ENCODE measurements at places on chromosomes 1 and 21.

GRCh38 chr1:55317673-55318072, 102.5 kb upstream of the USP24 start:
- DNase-seq = no peak

- DNase-seq = no peak
Measured at GRCh38 chr1:159598196-159598595, 10.6 kb downstream of the APCS start.

GRCh38 chr1:113266788-113267187, 123.5 kb upstream of the MAGI3 start:
- no peak for DNase-seq

DNA sequence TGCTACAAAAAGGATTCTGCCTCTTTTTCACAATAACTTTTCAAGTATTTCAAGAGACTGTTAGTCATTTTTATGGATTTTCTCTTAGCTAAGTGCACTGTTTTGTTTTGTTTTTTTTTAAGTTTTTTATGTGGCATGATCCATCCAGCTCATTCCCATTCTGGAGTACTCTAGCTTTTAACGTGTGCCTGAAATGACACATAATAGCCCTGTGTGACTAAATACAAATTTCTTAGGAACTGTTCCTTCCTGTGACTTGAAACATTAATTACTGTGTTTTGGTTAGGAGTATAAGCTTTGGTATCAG, 143.9 kb downstream of the HS2ST1 start:
- no peak for DNase-seq

DNA sequence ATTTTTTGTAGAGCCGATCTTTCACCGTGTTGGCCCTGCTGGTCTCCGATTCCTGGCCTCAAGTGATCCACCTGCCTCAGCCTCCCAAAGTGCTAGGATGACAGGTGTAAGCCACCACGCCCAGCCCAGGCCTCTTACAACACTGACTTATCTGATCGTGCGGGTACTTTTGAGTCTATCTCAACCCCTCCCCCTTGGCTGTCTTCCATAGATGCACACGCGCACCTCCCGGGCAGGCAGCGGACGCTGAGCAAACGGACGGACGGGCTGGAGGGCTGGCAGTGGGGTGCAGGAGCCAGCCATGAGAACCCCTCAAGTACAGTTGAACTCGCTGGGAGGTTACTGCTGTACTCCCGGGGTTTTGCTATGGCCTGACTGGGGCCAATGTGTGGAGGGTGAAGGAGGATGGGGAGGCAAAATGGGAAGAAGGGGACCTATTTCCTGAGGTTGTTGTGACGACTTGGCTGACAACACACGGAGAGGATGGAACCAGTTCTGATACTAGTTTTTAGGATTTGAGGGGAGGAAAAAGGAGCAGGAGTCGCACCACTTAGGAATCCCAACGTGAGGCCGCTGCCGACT, 959 bp downstream of the CD58 start:
- DNase-seq = peak; percentile 27

DNA sequence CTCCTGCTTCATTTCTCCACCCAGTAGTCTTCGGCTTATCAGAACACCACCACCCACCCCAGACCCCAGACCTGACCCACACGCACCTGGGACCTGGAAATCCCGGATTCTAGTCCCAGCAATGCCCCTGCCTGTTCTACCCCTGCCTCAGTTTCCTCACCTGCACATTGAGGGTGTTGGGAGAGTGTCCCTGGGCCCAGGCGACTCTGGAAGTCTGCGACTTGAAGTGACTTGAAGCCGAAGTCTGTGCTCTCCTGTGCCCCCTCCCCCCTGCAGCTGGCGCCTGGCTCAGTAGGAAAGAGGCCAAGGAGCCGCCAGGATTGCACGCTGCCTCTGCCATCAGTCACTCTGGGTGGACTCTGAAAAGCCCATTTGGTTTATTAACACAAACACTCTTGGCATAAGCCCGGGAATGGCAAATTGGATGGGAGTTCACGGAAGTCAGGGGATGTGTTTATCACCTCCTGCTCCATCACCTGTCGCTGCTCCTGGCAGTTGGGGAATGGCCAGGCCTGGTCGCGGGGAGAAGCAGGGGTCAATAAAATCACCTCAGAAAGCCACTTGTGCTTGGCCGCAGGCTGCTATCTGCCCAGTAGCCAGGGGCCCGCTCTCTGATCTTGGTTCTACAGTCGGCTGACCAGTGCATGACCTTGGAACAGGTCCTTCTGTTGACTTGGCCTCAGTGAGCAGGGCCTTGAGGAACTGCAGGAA, 132.7 kb downstream of the ACTL8 start:
- no peak for DNase-seq

GRCh38 chr1:23425193-23425494, 596 bp upstream of the TCEA3 start:
- peak; percentile 12 for DNase-seq

- DNase-seq = no peak
Measured at GRCh38 chr1:66552287-66552686, 18.3 kb downstream of the SGIP1 start.

DNA sequence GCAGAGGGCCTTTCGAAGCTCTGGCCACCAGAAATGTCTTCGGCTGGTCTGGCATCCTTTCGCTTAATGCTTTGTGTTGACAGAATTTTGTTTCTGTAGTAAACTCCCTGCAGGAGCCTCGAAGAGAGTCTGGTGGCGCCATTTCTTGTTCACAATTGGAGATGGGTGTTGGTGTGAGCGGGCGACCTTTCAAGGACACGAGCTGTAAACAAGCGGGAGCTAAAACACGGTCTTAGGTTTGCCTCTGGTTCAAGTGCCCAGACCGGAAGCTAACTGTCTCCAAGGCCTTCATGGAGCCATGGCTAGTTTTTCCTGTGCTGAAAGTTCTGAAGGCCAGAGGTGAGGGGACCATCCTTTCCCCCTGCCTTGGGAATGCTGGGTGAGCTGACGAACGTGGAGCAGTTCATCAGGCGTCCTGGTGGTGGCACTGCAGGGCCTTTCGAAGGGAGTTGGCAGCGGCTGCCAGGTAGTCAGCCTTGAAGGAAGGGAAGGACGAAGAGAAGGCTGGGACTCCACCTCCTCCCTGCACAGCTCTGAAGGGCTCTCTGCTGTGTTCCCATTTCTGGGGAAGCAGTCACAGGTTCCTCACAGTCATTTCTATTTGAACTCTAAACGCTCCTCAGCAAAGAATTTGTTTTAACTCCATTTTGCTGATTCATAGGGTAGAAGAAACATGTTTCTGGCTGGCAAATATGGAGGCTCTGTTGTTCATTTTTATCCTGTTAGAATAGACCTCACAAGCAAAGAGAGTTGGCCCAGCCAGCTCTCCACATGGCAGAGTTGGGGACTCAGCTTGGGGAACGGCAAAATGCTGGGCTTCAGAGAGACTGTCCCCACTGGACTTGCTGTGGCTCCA, 35.2 kb downstream of the URB2 start:
- peak; percentile 71 for DNase-seq

DNA sequence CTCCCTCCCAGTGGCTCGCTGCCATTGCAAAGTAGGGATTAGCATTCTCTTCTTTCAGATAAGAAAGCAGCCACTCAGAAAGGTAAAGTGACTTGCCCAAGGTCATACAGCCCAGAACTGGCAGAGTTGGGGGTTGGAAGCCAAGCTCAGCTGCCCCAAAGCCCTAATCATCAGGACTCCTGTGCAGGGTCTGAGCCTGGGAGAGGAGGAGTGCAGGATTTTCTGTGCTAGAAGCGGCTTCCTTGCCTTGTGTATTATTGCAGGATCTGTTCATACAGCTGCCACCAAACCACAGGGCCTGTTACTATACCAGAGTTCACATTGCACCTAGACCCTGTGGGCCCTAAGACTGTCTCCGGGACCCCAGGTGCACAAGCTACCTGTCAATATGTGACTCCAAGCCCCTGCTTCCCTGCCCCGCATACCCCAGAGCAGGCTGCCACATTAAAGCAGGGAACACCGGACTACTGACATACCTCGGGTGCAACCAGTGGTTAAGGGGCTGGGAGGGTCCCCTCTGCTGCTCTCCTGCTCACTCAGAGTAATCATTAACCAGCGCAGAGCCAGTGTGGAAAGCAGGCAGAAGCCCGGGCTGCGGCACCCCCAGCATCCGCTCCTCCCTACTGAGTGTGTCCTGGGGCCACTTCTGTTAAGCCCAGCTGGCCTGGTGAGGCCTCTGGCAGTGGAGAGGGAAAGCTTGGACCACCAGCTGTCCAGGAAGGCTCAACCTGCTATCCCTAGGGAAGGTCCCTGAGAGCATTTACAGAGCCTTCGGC, 15.8 kb downstream of the HSPG2 start:
- DNase-seq = no peak

DNA sequence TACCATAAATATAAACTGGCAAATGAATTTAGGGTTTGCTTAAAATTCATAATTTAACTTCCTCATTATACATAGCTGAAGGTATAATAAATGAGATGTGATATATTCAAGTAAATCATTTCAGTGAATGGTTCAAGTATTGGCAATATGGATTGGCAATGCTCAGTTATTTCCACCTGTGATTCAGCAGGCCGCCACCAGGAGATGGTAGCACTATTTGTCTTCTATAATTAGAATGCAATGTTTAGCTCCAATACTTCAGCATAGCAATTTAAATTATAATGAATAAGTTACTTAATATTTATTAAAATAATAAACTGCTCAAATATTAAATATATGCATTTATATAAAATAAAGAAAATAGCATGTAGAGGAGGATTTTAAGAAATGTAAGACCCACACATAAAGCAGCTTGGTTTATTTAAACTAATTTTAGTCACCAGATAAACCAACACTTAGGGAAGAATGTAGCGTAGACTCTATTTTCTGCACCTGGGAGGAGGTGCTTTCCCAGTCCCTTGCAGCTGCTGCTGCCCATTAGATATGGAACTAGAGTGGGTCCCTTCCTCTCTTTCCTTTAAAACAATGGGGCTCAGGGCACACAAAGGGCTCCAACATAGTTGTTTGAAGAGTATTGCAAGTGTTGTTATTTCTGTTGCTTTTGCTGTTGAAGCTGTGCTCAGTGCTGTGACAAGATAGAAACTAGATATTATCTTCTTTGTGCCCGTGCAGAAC, 62.1 kb downstream of the PLPPR4 start:
- DNase-seq = no peak

GRCh38 chr1:218536296-218536986, 191.3 kb downstream of the TGFB2 start:
- no peak for DNase-seq

DNA sequence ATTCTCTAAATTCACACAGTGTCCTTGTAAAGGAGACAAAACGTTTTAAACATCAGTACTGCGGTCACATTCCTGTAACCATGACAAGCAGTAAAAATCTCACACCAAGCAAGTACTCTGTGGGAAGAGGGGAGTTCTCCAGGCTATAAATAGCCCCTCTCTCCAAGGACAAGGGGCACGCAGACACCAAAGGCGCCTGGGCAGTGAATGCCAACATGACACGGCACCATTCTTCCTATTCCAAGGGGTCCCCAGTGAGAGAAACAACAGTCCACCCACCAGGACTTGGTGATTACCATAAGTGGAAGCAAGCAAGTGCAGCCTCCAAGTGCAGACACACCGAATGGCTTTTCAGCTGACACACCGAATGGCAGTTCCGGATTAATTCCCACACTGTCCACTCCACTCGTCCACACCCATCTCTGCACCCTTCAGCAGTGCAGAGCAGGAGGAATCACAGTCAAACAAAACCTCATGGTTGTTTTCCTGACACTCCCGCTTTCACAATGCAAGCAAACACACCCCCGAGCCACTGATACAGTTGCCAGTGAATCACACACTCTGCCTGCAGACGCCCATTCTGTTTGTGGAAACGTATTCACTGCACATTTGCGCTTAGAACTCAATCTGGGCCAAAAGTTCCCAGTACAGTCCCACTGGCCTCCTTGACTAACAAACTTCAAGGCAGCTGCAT, 1.8 kb downstream of the PTTG1IP start:
- no peak for DNase-seq

DNA sequence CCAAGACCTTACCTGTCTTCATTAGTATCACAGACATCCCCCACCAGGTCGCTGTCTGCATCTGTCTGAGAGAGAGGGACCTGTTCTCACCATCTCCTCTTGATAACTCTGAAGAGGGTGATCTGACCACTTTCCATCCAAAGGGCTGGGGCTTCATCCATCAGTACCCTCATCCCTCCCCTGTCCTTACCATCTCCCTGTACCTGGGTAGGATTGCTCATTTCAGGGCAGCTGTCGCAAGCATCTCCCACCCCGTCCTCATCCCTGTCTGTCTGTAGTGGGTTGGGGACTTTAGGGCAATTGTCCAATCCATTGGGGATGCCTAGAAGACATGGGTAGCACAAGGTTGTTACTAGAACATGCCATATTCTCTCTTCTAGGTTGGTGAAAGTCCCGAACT, 7.9 kb downstream of the THBS3 start:
- no peak for DNase-seq

GRCh38 chr1:60895252-60895651, 187.1 kb upstream of the NFIA start:
- no peak for DNase-seq

GRCh38 chr1:159196543-159196942, 8.1 kb upstream of the ACKR1 start:
- no peak for DNase-seq

- no peak for DNase-seq
Measured at GRCh38 chr1:59361766-59362165, 64.9 kb downstream of the FGGY start.

DNA sequence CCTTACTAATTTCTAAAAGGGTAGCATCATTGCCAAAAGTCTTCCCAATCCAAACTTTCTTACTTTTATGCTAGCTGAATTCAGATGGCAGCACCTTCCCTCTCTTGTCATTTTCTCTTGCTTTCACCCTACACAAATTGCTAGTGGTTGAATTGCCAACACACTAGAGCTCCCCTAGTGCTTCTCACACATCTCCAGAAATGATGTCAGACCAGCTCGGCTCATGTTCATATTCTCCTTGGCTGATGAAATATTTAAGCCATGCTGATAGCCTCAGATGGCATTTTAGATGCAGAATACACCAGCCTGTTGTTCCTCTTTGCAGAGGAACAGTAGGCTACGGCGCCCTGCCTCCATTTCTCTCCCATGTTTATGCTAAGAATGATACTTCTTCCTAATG, 256.9 kb downstream of the PTBP2 start:
- DNase-seq = no peak

DNA sequence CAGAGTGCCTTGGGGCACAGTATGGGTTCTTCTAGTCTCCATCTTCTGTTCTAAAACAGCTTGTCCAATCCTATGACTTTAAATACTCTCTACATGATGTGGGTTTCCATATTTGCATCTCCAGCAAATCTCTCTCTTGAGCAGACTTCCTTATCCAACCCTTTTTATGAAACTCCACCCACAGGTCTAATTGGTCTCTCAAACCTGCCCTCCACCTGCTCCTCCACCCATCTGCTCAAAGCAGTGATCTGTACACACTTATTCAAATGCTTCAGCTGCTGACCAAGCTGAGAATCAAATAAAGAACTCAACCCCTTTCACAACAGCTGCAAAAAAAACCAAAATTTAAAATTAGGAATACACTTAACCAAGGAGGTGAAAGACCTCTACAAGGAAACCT, 11.5 kb downstream of the MCOLN2 start:
- DNase-seq = no peak
